Stimulated activated CD8-positive, alpha-beta memory T cell treated with anti-CD3 and anti-CD28 coated beads, Interleukin-2, amount 100 ng/mL, for 1 hour (primary cell): ENCODE measurements at places on chromosomes 13 and 19.

DNA sequence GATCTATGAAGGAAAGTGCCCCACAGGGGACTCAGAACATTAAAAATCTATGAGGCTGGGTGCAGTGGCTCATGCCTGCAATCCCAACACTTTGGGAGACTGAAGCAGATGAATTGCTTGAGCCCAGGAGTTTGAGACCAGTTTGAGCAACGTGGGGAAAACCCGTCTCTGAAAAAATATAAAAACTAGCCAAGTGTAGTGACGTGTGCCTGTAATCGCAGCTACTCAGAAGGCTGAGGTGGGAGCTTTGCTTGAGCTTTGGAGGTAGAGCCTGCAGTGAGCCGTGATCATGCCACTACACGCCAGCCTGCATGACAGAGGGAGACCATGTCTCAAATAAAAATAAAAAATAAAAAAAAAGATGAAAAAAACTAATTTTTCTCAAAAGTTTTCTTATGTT, 1070.6 kb downstream of the PCDH9 start:
- DNase-seq: no peak

GRCh38 chr19:34149873-34150272, 22.4 kb upstream of the LSM14A start:
- DNase-seq: no peak

GRCh38 chr13:99883805-99884204, 87.8 kb downstream of the ZIC5 start:
- DNase-seq: no peak

- DNase-seq: no peak
Measured at GRCh38 chr13:48478391-48478790, 54.5 kb downstream of the RCBTB2 start.

- no peak for DNase-seq
Measured at GRCh38 chr13:59343993-59344822, 819.5 kb downstream of the DIAPH3 start.

DNA sequence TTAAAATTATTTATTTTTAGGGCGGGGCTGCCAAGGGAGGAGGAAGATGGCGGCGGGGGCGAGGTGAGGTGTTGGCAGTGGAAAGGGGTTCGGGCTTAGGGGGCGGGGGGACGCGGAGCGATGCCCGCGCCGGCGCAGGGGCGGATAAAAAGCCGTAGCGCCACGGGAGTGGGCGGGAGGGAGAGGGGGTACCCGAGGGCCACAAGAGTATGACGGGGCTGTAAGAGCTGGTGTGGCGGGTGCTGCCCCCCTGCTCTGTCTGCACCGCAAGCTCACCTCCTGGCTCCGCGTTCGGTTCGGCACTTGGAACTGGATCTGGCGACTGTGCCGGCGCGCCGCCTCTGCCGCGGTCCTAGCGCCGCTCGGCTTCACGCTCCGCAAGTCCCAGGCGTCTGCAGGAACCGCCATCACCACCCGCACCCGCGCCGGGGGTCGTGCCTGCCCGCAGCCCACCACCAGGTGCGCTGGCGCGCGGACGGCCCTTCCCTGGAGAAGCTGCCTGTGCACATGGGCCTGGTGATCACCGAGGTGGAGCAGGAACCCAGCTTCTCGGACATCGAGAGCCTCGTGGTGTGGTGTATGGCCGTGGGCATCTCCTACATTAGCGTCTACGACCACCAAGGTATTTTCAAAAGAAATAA, 265.2 kb upstream of the SGCG start:
- no peak for DNase-seq

DNA sequence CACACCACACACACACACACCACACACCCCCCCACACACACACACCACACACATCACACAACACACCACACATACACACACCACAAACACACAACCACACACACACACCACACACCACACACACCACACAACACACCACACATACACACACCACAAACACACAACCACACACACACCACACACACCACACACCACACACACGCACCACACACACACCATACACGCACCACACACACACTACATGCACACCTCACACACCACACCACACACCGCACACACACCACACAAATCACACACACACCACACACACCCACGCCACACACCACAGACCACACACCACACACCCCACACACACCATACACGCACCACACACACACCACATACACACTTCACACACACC, 83.5 kb downstream of the ZNF557 start:
- no peak for DNase-seq

DNA sequence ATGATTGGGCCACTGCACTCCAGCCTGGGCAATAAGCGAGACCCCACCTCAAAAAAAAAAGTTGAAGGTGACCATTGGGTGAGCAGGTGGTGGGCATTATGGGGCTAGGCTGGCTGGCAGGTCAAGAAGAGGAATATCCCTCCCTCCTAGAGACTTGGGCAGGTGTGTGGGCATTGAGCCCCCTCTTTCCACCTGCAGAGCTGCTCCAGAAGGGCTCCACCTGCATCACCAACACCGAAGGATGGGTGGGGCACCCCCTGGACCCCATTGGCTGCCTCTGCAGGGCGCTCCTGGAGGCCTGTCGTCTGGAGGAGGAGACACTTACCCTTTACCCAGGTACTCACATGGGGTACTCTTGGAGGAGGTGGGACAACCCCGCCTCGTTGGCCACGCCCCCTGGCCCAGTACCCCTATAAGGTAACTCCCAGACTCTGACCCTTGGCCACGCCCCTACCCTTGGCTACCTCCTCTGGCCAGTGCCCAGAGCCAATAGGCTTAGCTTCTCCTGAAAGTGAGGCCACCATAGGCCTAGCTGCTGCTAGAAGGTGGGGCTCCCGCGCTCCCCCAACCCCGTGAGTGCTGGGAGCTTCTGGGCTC, 21.9 kb downstream of the ZSWIM4 start:
- DNase-seq: no peak

- no peak for DNase-seq
Measured at GRCh38 chr19:46880431-46880830, 19.6 kb downstream of the ARHGAP35 start.

DNA sequence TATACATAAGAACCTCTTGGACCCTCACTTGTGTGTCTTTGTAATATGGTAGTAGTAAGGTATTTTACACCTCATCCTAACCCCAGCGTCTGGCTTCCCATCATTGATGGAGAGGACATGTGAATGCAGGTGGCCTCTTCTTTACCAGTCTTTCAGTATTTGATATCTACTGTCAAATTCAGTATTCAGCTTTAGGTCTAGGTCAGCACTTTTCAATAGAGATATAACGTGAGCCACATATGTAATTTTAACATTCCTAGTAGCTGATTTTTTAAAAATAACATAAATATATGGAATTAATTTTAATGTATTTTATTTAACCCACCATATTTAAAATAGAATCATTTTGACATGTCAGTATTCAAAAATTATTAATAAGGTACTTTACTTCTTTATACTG, 2.9 kb downstream of the RAP2A start:
- no peak for DNase-seq

- no peak for DNase-seq
Measured at GRCh38 chr13:37869756-37870488, at the start of gene TRPC4. TRPC4 (minus strand) TSS chr13:37869772; CDS start chr13:37783333, 86,439 bp downstream.

GRCh38 chr19:44925114-44925891, 10.9 kb downstream of the APOC1 start:
- DNase-seq: no peak

- DNase-seq: no peak
Measured at GRCh38 chr13:73910733-73911132, 223.5 kb downstream of the KLF12 start.

- no peak for DNase-seq
Measured at GRCh38 chr19:12953799-12954611, 3.0 kb downstream of the GADD45GIP1 start.

DNA sequence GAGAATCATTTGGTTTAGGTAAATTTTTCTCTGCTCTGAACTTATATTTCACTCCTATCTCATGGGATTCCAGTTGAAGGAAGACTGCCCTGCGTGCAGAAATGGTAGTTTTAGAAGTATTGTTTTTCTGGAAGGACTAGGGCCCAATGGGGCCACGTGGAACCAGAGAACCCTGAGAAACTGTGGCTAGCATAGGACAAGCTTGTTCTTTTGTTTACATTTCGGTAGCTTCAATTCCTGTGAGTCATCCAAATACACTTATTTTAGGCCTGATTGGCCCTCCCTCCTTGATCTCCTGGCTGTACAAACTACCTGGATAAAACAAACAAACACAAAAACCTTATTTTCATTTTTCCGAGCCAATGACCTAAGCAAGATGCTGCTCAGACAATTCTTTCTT, 124.0 kb downstream of the ITGBL1 start:
- no peak for DNase-seq

DNA sequence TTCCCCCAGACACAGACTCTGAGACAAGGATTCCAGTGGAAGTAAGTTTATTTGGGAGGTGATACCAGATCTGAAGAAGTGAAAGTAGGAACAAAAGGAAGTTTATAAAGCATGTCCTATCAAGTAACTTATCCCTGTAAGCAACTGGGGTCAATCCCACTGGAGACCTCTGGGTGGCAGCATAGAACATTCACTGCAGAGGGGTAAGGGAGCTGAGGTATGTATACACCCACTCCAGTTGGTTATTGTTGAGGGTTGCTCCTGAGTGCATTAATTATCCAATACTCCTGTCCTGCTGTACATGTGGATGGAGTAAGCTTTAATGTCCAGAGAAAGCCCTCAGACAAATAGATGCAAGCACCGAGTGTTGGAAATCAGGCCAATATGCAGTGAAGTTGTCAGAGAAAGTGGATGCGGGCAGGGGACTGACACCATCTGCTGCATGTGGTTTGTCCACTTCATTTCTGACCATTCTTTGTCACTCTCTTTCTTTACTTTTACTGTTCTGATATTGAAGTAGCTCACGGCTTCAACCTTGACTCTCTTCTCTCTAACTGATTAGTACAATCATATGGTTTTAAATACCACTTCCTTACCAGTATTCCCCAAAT, 46.7 kb downstream of the NOTCH3 start:
- no peak for DNase-seq
